ENCODE measurements at places on chromosomes 6 and 20.

DNA sequence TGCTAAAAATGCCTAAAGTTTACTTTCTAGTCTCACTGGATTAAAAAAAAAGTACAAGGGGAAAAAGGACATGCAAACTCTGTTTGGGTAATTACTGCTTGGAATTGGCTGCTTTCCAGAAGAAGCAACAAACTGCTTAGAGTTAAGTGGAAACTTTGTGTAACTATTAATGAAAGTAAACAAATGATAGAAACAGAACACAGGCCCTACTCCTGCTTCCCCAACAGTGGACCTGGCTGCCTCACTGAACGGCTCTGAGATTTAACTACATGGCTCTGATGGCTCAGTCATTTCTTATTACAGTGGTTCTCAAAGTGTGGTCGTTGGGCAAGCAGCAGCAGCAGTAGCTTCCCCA, 108.5 kb downstream of the MAN1A1 start:
- peak; percentile 94 for DNase-seq

DNA sequence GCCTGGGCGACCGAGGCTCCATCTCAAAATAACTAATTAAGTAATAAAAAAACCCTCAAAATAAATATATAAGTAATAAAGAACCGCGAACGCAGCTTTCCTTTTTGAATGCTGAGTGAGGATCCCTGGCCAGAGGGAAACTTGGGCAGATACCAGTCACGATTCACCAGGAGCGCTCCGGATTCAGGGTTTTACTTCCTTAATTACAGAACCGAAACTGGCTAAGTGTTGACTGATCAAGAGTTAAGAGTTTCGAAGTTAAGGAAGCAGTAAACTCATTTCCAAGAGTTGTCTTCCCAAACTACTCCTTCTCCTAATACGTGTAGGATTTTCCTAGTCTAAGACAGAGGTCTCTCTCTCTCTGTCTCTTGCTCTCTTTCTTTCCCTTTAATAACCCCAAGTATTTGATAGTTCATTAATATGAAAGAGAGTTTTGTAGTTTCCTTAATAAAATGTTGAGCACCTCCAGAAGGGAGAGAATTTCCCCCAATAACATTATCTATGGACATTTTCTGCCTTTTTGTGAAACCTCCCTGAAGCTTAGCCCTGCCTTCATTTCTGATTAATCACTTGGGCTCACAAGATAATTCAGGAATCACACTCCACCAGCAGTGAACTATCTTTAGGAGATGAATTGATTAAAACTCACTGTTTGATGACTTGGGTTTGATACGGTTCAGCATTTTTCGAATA, 61.4 kb upstream of the ZNF217 start:
- peak; percentile 18 for DNase-seq

GRCh38 chr20:36865076-36865860, 10.7 kb upstream of the TLDC2 start:
- peak; percentile 29 for DNase-seq

DNA sequence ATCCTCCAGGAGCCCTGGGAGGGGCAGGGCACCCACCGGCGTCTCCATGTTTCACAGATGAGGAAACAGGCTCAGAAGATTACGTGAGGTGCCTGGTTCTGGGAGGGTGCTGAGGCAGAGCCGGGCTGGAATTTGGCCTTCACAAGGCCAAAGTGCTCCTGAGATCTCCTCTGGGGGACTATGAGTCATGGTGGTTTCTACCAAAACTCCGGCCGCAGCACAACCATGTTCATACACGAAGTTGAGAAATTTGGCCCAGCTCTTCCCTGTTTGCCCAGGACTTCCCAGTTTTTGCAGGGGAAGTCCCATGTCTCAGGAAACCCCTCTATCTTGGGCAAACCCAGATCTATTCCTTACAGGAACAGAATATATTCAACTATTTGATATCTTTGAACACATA, 172.9 kb upstream of the CDYL start:
- DNase-seq, result no peak

DNA sequence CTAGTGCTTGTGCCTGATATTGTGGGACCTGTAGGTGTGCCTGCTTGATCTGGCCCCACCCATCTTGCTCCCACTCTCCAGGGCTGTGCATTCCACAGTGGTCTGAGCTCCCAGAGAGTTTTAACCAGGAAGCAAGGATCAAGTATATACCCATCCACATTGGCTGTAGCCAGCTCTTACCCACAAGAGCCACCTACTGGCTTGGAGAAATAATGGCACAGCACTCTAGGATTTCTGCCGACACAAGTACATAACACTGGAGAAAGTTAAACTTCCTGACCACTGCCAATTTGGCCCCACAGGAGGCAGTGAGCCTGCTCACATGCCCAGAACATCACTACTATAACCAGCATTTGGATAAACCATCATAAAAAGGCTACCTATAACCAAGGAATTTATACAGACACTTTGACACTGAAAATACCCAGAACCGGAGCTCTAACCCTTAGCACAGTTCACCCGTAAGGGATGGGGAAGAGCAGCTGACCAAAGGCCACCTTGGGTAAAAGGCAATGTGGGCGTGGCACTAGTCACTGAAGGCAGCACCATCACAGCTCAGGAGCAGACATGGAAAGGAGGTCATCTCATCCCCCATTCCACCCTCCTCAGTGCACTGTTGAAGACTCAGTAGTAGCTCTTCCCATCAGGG, 440.4 kb downstream of the BTBD3 start:
- no peak for DNase-seq

DNA sequence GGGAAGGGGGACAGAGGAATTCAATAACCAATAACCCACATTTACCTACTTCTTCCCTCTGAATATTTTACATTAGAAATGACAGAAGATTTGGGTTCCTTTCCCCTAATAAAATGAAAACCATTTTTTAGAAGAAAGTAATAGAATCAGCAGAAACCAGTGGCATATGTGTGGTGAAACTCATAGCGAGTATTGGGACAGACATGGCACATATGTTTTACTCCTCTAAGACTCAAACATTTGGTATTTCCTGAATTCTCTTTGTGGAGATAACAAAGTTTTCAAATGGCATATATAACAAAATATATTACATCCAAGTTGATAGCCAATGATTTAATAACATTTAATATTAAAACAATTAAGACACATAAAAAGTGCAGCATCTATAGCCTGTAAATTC, 12.9 kb upstream of the BEND3 start:
- no peak for DNase-seq

- no peak for DNase-seq
Measured at GRCh38 chr6:111291336-111292259, 191.4 kb downstream of the REV3L start.

DNA sequence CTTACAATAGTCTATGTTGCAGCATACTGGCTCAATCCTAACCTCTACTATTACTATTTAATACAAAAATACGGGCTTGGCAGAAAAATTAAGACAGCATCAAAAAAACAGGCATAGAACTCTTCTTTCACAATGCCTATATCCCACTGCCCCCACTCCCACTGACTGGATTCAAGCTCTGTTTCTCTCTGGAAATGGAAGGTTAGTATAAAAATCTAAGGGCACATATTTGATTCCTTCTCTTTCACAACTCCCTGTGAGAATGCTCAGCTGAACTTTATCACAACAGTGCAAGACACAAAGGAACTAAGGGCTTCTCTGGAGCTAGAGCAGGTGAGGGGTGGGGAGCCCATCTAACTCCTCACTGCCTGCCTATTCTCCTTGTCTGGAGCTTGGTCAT, 258.4 kb upstream of the FAM83B start:
- no peak for DNase-seq

- DNase-seq, result no peak
Measured at GRCh38 chr20:47041396-47041899, 146.8 kb downstream of the EYA2 start.

DNA sequence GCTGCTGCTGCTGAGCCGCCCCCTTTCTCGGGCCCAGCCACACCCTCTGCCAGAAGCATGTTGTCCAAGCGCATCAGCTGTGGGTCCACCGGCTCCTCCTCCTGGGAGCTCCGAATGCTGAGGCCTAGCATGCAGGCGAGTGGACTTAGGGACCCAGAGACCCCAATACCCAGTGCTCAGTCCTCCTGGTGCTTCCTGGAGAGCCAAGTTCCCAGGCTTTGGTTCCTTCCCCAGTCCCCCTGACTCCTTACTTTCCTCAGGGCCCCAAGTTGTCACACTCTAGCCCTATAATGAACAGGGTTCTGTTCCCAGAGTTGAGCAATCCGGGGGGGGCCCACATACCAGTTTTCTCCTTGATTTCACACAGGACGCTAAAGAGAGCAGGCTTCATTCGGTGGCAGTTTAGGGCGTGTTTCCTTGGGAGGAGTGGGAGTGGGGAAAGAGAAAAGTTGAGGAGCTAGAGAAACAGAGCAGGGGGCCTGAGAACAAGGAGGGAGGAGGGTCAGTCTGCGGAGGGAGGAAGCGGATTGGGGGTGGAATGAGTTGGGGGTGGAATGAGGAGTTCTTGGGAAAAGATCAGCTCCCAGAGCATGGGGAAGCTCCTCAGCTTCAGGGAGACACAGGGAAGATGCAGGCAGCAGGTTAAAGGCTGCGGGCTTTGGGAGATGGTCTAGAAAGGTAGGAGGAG, 1.5 kb downstream of the PBX2 start:
- DNase-seq, result peak; percentile 52

DNA sequence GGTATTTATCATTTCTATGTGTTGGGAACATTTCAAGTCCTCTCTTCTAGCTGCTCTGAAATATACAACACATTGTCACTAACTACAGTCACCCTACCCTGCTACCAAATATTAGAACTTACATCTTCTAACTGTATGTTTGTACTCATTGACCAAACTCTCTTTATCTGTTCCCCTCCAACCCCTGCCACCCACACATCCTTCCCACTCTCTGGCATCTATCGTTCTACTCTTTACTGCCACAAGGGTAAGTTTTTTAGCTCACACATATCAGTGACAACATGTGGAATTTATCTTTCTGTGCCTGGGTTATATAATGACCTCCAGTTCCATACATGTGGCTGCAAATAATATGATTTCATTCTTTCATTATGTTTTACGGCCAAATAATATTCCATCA, 171.9 kb downstream of the GMDS start:
- no peak for DNase-seq

- DNase-seq, result no peak
Measured at GRCh38 chr20:61191096-61191495, 61.0 kb upstream of the CDH4 start.

DNA sequence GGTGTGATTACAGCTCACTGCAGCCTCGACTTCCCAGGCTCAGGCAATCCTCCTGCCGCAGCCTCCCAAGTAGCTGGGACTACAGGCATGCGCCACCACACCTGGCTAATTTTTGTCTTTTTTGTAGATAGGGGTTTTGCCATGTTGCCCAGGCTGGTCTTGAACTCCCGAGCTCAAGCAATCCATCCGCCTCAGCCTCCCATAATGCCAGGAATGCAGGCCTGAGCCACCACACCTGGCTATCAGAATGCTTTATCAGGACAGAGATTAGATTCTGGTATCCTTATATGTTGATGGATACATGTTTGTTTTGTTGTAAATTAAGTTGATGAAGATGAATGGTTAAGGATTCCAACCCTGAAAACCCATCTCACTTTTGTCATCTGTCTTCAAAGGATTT, 24.2 kb downstream of the LHFPL5 start:
- DNase-seq, result no peak

- DNase-seq, result no peak
Measured at GRCh38 chr6:145530454-145530853, 204.9 kb downstream of the EPM2A start.

DNA sequence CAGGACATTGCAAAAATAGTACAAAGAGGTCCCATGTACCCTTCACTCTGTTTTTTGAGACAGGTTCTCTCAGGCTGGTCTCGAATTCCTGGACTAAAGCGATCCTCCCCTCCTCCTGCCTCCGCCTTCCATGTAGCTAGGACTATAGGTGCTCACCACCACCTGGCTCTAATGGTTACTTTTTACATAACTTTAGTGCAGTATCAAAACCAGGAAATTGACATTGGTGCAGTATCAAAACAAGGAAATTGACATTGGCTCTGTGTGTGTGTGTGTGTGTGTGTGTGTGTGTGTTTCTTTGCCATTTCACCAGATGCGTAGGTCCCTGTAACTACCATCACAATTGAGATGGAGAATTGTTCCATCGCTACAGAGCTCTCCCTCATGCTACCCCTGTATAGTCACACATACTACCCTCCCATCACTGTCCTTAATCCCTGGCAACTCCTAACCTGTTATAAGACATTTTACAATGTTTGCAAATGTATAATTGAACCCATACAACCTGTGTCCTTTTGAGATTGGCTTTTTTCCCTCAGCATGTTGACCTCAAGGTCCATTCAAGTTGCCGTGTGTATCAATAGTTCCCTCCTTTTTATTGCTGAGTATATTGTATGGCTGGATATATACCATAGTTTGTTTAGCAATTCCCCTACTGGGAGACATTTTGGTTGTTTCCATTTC, 28.3 kb upstream of the RIPOR2 start:
- no peak for DNase-seq

GRCh38 chr6:129623008-129623732, 86.8 kb downstream of the ARHGAP18 start:
- no peak for DNase-seq

All from lung (tissue), 17 donors.